Activated CD8-positive, alpha-beta memory T cell treated with anti-CD3 and anti-CD28 coated beads, Interleukin-2, amount 10 ng/mL, durations not matched to agents 7 days and 5 days (primary cell): ENCODE measurements at places on chromosomes 7 and 10. TPM values are rescaled to one million over a fixed set of nuclear protein-coding genes. Genes with fewer than 3 reads are reported as not detected.
A peak's percentile ranks its signal among the peaks of the same experiment; 100 is the strongest.

The FFAR4 gene
- not detected for total RNA-seq

The PRR15 gene
- total RNA-seq, result not detected

- no peak for DNase-seq
These were observed 591.1 kb downstream of the SDK1 start for GRCh38 chr7:3892157-3892556.

DNA sequence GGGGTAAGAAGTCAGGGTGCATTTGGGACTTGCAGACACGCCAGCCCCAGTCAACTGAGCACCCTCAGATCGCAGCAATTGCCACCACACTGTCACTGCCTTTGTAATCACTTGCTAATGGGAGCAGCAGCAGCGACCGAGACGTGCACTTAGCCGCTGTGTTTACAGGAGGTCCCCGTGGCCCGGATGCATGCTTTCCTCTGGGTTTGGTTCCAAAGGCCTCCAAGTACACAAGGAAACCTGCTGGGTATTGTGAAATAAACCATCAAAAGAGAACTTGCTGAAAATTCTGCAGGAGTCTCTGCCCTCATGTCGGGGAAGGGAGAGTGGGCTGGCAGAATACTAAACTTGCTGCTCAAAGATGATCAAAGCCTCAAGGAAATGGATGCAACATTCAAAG lies 341.7 kb downstream of the DNAJB6 start:
- no peak for DNase-seq

GRCh38 chr10:52256832-52257691 lies 57.0 kb upstream of the DKK1 start:
- DNase-seq, result no peak

GRCh38 chr10:129799942-129800341 lies 164.1 kb downstream of the EBF3 start:
- DNase-seq, result no peak

DNA sequence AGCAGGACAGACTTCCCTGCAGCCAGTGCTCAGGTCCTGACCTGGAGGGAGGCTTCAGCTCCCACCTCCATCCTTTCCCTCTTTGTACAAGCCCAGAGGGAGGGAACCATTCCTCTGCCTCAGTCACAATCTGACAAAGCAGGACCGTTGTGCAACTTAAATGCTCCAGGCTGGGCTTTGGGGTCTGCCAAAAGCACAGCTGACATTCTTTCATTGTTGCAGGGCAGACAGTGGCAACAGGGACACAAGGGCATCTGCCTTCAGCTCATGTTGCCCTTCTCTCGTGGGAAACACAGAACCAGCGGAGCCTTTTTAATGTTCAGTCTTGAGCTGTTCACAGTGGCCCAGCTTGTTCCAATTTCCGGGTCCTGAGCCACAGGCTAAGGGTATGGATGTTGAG lies 155.7 kb upstream of the TNS3 start:
- no peak for DNase-seq

DNA sequence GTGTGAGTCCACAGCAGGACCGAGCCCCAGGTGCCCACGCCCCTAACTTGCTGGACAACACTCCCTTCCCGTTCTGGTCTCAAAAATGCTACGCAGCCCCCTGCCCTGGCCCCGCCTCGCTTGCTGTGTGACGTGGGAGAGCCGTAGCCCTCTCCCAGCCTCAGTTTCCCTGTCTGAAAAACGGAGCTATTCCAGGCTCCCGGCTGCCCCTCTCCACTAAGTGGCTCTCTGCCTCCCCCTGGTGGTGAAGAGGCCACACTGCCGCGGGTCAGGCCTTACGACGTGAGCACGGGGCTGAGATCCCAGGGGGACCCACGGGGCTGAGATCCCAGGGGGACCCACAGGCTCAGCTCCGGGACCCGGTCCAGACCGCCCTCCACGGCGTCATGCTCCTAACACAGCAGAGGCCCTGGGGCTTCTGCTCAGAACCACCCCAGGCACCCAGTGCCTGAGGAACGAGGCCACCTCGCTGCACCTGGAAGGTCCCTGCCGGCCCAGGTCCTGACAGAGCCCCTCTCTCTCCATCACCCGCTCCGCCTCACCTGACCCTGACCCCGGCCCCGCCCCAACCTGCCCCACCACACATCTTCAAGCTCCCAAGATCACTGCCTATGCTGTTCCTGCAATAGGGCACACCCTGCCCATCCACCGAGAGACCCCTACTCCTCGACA lies 26.7 kb downstream of the MICALL2 start:
- peak; percentile 83 for DNase-seq
